HT-29 (cell line): ENCODE measurements at places on chromosomes 12 and 14. TPM values are rescaled to one million over a fixed set of nuclear protein-coding genes. Genes with fewer than 3 reads are reported as not detected.

CCDC177 gene
- not detected in 2 replicates for total RNA-seq

STYK1 gene
- 7.4 and 12.8 TPM in 2 replicates for total RNA-seq

KCNJ8 gene
- total RNA-seq = not detected in 2 replicates

DNA sequence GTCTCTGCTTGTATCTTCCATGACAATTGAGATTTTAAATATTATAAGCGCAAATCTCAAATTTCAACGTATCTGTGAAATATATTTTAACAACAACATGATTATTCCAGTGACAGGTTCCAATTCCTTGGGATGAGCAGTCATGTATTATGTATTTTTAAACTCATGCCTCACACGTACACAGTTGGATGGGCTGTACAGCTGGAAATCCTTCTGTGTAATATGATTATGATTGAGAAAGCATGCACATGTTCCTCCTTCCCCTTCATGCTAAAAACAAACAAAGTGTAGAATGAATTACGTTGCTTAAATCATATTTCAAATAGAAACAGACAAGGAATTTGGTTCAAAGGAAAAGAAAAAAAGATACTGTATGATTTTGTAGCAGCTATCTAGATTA lies 428.3 kb downstream of the TMTC2 start:
- DNase-seq = no peak

DNA sequence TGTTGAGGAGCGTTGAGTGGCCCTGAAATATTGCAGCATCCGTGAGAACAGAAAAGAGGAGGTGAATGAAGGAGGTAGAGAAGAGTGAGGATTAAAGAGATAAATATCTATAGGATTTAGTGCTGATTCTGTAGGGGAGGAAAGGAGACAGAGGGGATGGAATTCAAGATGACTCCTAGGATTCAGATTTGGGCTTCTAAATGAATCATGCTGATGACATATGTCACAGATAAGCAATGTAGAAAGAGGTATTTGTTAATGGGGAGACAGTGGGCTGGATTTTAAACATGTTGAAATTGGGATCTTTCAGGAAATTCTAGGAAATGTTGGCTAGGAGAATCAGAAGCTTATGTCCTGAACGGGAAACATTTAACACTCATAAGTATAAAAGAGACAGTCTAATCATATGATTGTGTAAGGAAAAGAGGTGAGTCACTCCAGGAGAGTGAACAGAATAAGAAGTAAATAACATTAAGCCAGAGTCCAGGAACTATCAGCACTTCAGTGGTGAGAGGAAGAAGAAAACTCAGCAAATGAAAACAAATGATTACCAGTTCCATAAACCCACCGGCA lies 58.1 kb upstream of the DIO2 start:
- no peak for DNase-seq

MYF5 gene
- total RNA-seq = not detected in 2 replicates

KCNMB4 gene
- total RNA-seq = 0.58 and 1.3 TPM in 2 replicates

CSRP2 gene
- total RNA-seq = 0.43 TPM in 1 of 2 replicates, not detected in the other

- no peak for DNase-seq
Observed at GRCh38 chr14:92847749-92848148, 53.6 kb downstream of the GOLGA5 start.

CDCA4 gene
- 45.4 and 45.7 TPM in 2 replicates for total RNA-seq

DNA sequence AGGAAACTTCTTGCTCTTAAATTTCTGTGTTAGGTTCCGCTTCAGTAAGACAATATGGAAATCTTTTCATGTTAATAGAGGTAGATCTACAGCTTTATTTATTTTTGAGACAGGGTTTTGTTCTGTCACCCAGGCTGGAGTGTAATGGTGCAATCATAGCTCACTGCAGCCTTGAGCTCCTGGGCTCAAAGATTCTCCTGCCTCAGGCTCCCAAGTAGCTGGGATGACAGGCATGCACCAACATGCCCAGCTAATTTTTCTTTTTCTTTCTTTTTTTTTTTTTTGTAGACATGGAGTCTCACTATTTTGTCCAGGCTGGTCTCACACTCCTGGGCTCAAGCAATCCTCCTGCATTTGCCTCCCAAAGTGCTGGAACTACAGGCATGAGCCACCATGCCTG lies 70.1 kb downstream of the DAO start:
- DNase-seq = no peak

GRCh38 chr12:14868916-14869506 lies 16.6 kb downstream of the MGP start:
- no peak for DNase-seq

GRCh38 chr12:62977418-62977817 lies 42.5 kb upstream of the PPM1H start:
- DNase-seq = peak; percentile 73

GRCh38 chr12:26334621-26335124 lies 139.3 kb downstream of the SSPN start:
- no peak for DNase-seq

DNA sequence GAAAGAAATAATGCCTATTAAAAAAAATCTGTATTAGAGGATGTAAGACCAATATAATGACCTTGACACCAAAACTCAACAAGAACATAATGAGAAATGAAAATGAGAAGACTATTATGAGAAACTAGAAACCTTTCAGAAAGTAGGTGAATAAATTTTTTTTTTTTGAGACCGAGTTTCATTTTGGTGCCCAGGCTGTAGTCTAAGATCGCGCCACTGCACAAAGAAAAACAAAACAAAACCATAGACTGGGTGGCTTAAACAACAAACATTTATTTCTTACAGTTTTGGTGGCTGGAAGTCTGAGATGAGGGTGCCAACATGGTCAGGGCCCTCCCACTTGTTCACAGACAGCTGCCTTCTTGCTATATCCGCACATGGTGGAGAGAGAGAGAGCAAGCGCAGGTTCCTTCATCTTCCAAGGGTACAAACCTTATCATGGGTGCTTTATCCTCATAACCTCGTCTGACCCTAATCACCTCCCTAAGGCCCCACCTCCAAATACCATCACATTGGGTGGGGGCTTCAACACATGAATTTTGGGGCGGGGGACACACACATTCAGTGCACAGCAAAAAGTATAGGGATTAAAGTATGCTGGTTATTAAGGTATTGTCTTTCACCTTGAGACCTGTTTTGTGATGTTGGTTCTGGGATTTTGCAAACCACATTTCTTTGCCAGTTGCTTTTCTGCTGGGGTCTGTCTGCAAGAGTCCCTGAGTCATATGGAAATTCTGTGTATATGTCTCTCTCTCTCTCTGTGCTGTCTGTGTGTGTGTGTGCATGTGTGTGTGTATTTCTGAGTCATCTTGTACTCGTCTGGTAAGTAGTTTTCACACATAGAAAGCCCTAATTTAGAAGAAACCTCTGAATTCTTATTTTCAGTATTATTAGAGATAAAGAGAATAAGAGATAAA lies 26.2 kb downstream of the ZCRB1 start:
- no peak for DNase-seq

DNA sequence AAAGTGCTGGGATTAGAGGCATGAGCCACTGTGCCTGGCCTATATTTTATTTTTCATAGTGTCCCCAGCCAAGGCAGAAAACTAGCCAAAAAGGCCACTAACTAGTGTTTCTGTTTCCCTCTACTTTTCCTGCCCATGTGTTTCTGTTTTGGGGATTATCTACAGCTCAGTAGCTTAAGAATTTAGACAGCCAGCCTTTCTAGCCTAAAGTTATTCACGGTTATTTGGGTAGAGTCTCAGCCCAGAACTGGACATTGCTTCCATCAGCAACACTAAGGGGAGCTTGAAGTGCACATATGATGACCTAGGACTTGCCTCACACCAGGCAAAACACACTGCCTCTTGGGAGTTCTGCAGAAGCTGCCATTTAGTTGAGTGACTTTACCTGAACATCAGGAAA lies 17.9 kb downstream of the PROX2 start:
- DNase-seq = no peak

CRIP1 gene
- 667 and 791 TPM in 2 replicates for total RNA-seq

SLCO1B3 gene
- total RNA-seq = 2.6 and 3.2 TPM in 2 replicates

COPZ1 gene
- total RNA-seq = 83.7 and 89.9 TPM in 2 replicates

DNA sequence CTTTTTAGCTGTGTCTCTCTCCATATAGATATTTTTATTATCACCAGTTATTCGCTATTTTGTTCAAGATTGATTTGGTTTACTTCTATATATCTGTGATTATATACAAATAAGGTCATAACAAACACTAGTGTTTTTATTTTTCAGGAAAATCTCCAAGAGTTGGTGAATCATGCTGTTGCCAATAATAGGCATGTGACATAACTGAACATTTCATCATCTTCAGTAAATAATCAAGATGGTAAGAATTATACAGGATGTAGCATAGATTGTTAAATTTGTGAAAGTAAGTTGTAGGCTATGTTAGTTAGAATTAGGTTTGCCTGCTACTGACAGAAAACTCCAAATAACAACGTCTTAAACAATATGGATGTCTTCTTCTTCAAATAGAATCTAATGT lies 240.9 kb upstream of the PDE3A start:
- no peak for DNase-seq

DNA sequence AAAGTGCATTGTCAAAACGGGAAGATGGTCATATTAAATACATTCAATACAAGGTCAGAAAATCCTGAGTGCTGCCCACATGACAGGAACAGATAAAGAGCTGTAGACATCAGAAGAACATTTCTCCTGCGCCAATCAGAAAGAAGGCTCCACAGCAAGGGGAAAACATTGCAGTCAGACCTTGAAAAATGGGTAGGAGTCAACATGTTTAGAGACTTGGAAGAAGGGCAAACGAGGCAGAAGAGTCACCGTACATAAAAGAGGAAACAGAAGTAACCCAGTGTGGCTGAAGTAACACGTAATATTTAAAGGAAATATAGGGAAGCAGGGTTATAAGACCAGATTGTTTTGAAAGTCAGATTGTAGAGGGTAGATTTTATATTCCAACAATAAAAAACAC lies 11.9 kb downstream of the SPPL3 start:
- no peak for DNase-seq
